ENCODE measurements at places on chromosomes 3 and 15.

GRCh38 chr3:15453501-15453900 is 26.1 kb downstream of the EAF1 start:
- no peak for DNase-seq

DNA sequence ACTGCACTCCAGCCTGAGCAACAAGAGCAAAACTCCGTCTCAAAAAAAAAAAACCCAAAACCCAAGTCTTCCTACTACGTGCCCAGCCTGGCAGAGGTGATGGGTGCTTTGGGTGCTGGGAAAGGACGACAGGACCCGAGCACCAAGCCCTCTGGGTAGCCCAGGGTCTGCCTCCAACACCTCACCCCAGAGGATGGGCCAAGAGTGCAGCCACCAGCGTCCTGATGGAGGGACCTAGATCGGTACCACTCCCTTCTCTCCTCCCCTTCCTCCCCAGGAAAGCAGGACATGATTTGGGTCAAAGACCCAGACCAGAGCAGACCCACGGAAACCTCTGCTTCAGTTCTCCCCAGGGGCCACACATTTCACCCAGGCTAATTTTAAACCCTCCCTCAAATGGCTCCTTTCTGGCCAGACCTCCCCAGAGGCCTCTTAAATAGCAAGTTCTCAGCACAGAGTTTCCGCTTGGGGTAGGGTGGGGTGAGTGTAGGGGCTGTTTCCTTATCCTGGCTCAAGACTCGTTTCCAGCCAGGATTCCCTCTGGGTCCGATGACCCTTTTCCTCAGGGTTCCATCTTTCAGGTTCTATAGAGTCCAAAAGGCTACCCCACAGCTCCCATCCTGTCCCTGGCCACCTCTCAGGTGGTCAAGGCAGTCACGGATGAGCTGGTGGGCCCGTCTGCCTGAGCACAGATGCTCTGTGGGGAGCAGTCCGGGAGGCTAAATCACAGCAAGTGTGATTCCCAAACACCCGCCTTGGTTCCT is 20.5 kb downstream of the RBPMS2 start:
- no peak for DNase-seq

DNA sequence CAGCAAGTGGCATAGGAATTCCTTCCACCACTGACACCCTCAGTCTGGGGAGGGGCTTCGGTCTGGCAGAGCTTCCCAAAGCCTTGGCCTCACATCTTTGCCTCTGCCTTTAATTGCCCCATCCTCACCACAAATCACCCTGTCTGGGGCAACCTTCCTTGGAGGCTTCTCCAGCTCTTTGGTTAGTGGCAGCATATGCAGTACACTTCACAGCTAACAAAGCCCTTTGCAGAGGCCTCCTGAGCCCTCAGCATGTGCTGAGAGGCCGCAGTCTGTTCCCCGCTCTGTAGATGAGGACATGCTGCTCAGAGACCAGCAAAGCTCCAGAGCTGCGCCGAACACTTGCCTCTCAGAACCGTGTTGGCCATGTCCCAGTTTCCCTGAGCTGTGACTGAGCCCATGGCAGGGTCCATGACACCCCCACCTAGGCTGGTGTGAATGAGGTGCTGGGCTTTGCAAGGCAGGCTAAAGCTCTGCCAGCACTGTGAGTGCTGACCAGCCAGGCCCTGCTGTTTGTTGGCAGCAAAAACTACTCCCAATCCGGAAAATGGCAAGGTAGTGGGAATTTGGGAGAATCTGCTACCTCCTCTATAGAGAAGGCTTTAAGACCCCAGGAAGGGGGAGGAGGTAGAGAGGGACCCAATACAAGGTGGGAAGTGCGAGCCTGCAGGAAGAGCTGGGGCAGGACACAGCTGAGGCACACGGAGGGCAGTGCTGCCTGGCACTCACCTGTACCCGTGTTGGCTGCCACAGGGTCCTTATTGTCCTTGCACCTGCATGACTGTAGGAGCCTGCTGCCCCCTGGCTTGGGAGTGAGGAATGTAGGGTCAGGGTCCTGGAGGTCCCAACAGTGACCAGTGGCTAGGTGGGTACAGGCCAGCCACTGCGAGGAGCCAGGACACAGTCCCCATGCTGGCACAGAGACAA is 8.4 kb upstream of the KLF15 start:
- DNase-seq: no peak

GRCh38 chr15:85495096-85495495 is 114.7 kb downstream of the AKAP13 start:
- no peak for DNase-seq

GRCh38 chr3:2652386-2652785 is 457.8 kb downstream of the IL5RA start:
- no peak for DNase-seq

GRCh38 chr3:56806407-56806806 is 4.7 kb upstream of the ARHGEF3 start:
- DNase-seq: no peak
